Left lobe of liver (tissue), 2 donors: ENCODE measurements at places on chromosomes 12 and 14.

GRCh38 chr12:79378496-79378895 lies 312.3 kb downstream of the PAWR start:
- no peak for DNase-seq

DNA sequence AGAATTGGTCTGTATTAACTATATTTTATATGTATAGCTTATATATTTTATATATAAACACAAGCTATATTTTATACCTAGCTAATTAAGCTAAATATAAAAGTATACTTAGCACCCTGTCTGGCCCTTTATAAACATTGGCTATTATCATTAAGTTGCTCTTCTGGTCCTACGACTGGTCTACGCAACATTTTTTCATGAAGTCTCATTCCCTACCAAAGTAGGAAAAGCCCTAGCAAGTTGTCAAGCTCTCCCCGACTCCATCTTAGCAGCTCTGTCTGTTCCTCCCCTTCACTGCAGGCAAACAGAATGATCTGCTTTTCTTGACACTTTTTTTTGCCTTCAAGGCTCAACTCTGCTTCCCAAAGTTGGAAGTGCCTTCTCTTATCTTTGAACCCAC lies 36.7 kb upstream of the ELK3 start:
- no peak for DNase-seq

DNA sequence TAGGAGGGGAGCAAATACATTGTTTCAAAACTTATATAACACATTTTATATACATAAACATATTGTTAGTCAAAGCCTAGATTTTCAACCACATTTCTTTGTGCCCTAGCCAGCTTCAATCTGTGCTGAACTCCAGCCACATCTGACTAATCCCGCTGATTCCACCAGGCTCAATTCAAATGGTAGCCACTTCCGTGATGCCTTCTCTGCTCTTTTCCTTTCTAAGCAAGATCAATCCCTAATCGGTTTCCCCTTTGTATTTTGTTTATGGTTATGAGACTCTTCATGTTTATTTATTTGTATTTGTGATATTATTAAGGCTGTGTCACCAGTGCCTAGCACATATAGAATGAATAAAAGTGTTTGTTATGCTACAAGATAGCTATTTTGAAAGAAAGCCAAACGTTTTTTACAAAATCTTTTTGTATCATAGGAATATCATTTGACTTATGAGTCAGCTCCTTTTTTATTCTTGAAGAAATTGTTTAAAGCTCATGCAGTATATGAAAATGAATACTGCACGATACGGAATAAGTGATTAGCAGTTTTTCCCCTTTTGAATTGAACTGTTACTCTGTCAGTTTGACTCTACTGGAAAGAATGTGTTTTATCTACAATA lies 110.2 kb downstream of the PLEKHA5 start:
- no peak for DNase-seq

- DNase-seq = no peak
Observed at GRCh38 chr14:38210587-38211216, 3.0 kb downstream of the SSTR1 start.

DNA sequence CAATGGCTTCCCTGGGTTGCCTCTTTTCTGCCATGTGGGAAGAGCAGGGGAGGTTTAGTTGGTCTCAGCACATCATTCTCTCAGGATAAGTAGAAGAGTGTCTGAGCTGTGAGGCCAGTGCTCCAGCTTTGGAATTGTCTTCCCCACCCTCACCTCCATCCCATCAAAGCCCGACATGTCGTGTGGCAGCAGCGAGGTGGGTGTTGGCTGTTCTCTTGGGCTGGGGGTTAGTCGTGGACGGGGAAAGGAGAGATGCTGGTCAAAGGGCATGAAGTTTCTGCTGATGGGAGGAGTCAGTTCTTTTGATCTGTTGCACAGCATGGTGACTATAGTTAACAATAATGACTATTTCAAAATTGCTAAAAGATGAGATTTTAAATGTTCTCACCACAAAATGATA lies 404.2 kb downstream of the TMEM121 start:
- peak; percentile 8 for DNase-seq

DNA sequence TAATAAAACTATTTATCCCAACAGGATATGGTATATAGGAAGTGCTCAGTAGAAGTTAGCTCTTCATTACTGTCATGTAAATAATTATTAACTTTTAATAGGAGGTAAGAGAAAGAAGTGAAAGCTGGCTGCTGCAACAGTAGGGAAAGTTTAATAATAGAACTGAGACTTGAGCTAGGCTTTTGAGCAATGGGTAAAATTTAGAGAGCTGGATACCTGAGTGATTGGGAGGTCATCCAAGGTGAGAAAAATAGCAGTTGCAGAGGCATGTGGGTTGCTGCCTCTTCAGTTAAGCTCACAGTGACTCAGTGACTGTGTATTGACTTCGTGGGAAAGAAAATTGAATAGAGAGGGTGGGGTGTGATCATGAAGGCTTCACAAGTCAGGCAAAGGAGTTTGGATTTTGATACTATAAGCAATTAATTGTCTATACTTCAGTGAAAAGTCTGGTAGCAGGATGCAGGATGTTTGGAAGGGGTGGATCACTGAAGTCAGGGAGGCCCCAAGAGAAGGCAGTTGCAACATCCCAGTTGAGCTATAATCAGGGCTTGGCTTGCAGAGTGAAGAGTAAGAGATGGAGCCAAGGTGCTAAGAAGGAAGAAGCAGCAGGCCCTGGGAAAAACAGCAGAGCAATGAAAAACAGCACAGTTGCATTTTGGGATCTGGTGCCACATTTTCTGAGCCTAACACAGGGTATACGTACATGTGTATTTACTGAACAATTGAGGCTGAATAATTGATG lies 172.0 kb upstream of the FRMD6 start:
- no peak for DNase-seq

DNA sequence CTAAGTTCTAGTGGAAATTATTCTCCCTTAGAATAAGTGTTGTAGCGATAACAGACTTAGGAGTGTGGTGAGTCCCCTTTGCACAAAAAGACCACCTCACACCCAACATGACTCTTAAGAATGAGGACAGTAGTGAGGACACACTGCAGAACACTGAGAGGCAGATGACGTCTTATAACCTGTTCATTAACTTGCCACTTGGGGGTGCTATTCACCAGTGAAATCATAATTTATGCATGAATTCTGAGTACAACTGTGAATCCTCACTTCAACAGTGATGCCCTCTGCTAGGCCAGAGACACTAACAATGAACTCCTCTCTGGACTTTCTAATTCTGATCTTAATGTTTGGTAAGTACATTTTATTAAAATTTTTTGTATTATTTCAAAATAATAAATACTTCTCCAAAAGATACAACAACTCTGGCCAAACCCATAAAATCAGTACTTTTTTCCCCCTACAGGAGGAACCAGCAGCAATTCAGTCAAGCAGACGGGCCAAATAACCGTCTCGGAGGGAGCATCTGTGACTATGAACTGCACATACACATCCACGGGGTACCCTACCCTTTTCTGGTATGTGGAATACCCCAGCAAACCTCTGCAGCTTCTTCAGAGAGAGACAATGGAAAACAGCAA lies 274.7 kb downstream of the DAD1 start:
- DNase-seq = no peak

DNA sequence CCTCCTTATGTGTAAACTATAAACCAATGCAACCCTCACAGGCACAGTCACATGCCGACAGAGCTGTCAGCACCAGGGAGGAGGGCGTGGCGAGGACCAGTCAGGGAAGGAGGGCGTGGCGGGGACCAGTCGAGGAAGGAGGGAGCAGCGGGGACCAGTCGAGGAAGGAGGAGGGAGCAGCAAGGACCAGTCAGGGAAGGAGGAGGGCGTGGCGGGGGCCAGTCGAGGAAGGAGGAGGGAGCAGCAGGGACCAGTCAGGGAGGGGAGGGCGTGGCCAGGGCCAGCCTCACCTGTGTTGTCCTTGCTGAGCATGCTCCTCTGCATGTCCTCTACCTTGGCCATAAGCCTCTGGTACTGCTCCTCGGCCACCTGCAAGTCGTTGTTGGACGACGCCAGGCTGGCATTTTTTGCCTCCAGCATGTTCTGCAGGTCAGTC lies 24.2 kb downstream of the GOLGA3 start:
- DNase-seq = no peak

GRCh38 chr12:27580561-27581330 lies 56.7 kb downstream of the PPFIBP1 start:
- no peak for DNase-seq

GRCh38 chr14:66240105-66240504 lies 246.1 kb upstream of the CCDC196 start:
- DNase-seq = no peak

DNA sequence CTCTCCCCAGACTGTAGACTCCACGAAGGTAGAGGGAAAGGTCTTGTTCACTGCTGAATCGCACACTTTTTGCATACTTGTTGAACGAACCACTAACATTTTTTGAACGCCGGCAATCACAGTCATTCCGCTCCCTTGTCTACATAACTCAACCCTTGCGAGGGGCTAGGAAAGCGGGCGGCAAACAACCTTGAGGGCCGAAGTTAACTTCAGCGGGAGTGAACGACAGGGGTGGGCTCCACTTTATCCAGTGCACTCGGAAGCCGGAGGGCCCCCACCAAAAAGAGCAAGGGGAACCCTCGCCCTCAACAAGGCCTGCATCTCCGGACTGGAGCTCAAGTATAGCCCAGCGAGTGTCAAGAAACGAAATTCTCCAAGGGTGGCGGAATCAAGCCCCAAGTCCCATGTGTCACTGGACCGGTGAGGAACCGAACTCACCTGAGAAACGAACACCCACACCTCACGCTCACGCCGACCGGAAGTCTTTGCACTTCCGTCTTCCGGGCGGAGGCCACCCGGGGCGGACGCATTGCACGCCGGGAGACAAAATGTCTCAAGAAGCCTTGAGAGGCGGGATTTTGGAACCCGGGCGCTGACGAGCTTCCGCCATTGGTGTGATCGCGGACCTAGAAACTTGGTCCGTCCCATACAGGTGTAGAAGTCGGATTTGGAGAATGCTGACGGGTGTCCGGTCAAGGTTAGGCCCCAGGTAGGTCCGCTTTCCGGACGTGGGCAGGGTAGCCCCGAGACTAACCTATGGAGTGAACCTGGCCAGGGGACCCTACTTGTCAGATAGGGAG lies at the start of gene LLPH:
LLPH (minus strand) TSS at position 484 of the 800 bp plus-strand sequence. CDS start 1,644 bp downstream, outside the sequence.
- peak; percentile 91 for DNase-seq

GRCh38 chr12:33588725-33589405 lies 149.2 kb upstream of the SYT10 start:
- no peak for DNase-seq

- no peak for DNase-seq
Observed at GRCh38 chr14:91253795-91254323, 9.4 kb upstream of the GPR68 start.

DNA sequence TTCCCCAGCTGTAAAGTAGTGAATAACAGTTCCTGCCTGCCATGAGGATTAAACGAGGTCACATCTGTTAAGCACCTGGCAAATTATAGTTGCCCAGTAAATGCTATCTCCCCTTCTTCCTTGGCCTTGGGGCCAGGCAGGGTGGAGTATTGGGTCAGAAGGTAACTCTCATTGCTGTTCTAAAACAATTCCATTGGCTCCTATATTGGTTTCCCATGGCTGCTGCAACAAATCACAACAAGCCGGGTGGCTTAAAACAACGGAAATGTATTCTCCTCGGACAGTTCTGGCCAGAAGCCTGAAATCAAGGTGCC lies 31.9 kb downstream of the MMAB start:
- no peak for DNase-seq

- no peak for DNase-seq
Observed at GRCh38 chr14:69753860-69754259, 13.1 kb upstream of the SRSF5 start.

DNA sequence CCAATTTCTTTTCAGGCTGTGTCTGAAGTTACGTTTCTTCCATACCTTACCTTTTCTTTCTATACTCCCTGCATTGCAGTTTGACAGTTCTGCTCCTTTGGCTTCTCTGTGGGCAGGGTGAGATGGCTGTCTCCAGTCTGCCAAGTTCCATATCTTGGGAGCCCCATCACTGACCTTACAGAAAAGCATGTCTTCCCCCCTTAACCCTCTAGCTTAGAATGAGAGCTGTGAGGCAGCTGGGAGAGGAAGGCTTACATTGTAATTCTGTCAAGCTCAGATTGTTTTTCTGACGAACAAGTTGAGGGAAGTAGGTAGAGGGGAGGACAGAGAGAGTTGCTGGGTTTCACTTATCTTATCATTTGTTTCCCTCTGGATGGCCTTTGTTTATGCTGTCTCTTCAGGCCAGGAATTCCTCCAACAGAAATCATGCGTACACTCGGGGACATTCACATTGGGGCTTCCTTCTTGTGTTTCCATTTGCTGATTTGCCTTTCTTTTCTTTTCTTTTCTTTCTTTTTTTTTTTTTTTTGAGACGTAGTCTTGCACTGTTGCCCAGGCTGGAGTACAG lies 9.3 kb downstream of the DAAM1 start:
- no peak for DNase-seq

DNA sequence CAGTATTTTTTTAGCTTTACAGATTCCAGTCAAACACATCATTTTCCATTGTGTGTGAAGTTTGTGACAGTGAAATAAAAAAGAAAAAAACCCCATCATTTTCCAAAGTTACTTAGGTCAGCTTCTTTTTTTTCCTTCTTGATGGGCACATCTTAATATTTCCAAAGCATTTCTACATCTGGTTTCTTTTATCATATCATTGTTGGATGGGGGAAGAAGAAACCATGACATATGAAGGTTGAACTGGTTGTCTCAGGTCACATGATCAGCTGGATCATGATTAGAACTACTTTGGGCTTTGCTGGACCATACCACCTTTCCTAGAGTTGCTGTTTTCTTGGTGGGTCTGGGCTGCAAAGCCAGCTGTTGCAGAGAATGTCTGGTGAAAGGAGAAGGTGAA lies 59.8 kb downstream of the FOS start:
- no peak for DNase-seq

GRCh38 chr12:93079271-93079670 lies 150.2 kb upstream of the EEA1 start:
- DNase-seq = no peak

- no peak for DNase-seq
Observed at GRCh38 chr12:3551386-3551785, 60.4 kb downstream of the PRMT8 start.

DNA sequence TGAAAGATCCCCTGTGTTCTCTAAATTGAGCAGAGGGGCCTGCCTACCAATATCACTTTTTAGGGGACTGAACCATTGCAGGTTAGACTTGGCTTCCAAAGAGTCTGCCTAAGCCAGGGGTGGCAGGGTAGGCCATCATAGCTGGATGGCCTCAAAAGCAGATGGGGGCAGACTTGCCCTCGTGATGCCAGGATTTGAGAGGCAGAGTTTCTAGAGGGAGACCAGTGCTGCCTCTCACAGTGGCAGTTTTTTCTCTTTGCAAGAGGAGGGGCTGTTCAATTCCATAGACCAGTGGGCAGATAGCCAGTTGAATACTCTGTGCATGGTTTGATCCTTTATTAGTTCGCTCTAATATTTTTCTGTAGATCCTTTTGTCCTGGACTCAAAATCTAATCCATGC lies 23.8 kb upstream of the SMCO2 start:
- DNase-seq = no peak

DNA sequence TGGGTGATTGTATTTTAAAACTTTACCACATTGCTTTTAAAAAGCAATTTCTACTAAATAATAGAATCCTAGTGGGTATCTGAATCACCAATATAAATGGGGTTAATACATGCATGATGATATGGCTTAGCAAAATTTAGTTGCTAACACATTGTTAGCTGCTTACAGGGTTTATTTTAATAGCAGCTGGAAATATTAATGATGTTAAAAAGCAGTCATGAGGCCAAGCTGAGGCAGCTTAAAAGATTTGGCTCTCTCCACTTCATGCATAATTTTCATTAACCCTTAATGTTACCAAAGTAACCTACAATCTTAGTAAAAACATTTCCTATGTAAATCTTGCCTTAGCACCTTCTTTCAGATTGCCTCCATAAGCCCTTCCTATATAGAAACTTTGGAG lies 49.2 kb upstream of the CNOT2 start:
- no peak for DNase-seq
